A549 treated with dexamethasone at 1 μM for 4 hours (cell line): ENCODE measurements at places on chromosomes 6 and 20. TPM values are rescaled to one million over a fixed set of nuclear protein-coding genes. Genes with fewer than 3 reads are reported as not detected.

The TFAP2D gene
- total RNA-seq, result not detected in 5 replicates

The MUCL3 gene
- 0.06 to 0.15 TPM (median 0.10 TPM) in 5 replicates for total RNA-seq

The CASS4 gene
- total RNA-seq, result 0.02 to 0.07 TPM (median 0.05 TPM) in 4 of 5 replicates, not detected in the other

The EPPIN gene
- total RNA-seq, result not detected in 5 replicates

The MYLK4 gene
- 0.09 to 0.18 TPM (median 0.13 TPM) in 5 replicates for total RNA-seq

The SSTR4 gene
- 0.43 to 1.1 TPM (median 0.64 TPM) in 5 replicates for total RNA-seq

The RCAN2 gene
- total RNA-seq, result not detected in 5 replicates

The EYA2 gene
- total RNA-seq, result 2.2 to 3.2 TPM (median 2.6 TPM) in 5 replicates

The CNKSR3 gene
- 10.2 to 13.0 TPM (median 11.6 TPM) in 5 replicates for total RNA-seq
